ENCODE measurements at places on chromosomes 6 and 20.

- peak; percentile 56 for DNase-seq
Measured at GRCh38 chr6:106556368-106556960, 72.8 kb downstream of the RTN4IP1 start.

GRCh38 chr6:104473021-104473429, 386.7 kb downstream of the HACE1 start:
- DNase-seq = no peak

GRCh38 chr20:10453241-10453640, 18.1 kb downstream of the SLX4IP start:
- DNase-seq = peak; percentile 67

GRCh38 chr6:96888745-96889144, 8.9 kb downstream of the NDUFAF4 start:
- no peak for DNase-seq

Data from OCI-LY7 (cell line).